Thyroid gland (tissue), 4 donors: ENCODE measurements at places on chromosomes 16 and 17. TPM values are rescaled to one million over a fixed set of nuclear protein-coding genes. Genes with fewer than 3 reads are reported as not detected.

DNA sequence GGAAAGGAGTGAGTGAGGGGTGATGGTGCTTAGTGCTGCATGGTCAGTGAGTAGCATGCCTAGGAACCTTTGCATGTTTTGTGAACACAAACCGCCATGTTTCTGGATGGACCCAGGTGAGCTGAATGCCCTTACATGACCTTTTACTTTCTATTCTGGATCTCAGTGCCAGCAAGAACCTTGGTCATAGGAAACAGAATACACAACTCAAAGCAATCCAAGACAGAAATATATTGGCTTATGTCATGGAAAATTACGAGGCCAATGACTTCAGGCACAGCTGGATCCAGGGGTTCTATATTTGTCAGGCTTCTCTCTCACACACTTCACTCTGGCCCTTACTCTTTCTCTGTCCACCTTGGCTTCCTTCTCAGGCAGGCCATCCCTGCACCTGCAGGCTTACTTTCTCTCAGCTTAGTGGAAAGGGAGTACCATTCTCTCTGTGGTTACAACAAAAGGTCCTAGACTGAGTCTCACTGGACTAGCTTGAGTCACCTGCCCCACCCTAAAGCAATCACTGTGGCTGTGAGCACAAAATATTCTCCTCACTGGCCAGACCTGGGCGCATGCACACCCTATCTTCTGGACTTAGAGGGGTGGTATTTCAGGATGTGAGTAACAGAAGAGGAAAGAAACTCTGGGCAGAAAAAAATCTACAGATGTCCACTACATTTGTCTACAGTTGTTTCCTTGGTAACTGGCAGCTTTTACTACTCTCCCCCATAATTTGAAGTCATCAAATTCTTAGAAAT lies 20.4 kb upstream of the CPNE2 start:
- H3K4me1 ChIP-seq, result no peaks in the 10 kb centered on the region
- no peak overlapping the region for H3K4me3 ChIP-seq

SETD1A gene
- total RNA-seq, result 7.8 TPM

SALL1 gene
- total RNA-seq, result 41.5 TPM

DNA sequence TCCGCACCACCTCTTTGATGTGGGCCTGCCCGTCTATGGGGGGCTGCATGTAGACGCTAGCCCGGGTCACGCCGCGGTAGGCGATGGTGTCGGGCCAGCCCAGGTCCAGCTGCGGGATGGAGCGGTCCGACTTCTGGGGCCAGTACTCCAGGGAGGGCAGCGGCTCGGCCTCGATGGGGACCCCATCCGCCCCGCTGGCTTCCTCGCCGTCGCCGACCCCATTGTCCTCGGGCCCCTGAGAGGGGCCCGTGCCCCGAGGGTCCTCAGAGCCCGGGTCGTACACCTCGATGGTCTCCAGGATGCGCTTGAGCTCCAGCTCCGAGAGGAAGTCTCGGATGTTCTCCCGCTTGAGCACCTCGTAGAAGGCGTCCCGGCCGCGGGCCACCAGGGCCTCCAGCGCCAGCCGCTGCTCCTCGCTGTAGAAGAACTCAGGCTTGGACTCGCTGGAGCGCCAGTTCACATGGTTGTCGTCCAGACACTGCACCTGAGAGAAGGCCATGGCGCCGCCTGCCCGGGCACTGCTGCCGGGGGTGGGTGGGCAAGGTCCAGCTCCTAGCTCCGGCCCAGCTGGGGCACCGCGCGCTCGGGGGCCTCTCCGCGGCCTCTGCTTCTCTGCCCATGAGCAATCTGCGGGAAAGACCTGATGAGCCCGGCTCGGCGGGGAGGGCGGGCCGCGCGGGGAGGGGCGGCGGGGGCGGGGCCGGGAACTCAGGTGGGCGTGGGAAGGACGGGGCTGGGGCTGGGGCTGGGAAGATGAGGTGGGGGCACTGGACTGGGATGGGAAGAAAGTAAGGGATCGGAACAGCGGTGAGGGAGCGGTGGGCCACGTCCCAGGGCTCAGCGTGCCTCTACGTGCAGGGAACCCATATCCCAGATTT lies 782 bp downstream of the FAM83G start:
- H3K4me3 ChIP-seq, result peak overlapping the region; percentile 68
- H3K4me1 ChIP-seq, result peaks cover 25% of the 10 kb centered on the region
- peak; percentile 65 for DNase-seq
- no peaks in the 10 kb centered on the region for H3K36me3 ChIP-seq

DNA sequence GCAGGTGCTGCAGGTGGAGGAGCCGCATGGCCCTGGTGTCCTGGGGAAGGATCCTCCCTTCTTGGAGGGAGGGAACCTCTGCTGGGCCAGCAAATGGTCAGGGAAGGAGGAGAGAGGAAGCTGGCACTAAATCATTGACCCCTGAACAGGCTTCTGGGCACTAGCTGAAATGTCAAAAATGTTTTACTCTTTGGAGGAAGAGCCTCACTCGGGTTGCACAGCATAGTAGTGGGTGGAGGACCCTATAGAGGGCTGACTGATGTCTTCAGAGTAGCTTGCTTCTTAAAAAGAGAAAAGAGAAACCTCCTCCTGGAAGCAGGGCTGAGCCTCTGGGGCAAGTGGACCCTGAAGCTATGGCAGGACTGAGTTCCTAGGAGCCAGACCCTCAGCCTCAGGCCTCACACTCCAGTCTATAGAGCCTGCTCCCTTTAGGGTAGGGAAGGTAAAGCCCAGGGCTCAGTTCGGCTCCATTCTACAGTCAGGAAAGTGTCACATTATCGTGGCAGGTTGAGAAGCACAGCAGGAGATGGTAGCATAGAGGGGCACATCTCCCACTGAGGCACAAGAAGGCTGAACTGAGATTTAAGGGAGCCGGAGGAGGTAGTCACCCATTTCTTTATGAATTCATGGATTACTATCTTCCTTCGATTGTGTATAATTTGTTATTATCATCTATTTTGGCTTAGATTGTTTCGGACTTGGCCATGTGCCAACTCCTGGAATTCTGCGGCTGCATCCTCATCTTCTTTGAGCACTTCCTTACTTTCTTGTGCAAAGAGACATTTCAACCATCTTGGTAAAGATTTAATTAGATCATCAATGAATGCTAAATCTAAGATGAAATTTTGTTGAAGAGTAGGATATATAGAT lies 7.3 kb upstream of the CUEDC1 start:
- no peak overlapping the region for H3K27ac ChIP-seq
- no peak overlapping the region for H3K4me3 ChIP-seq

BIRC5 gene
- total RNA-seq, result 0.83 TPM

- no peaks in the 10 kb centered on the region for H3K27me3 ChIP-seq
- no peak overlapping the region for H3K27ac ChIP-seq
- H3K36me3 ChIP-seq, result no peaks in the 10 kb centered on the region
- DNase-seq, result no peak
- no peak overlapping the region for H3K4me3 ChIP-seq
Observed at GRCh38 chr17:63956296-63956920, 16.3 kb downstream of the SCN4A start.

DNA sequence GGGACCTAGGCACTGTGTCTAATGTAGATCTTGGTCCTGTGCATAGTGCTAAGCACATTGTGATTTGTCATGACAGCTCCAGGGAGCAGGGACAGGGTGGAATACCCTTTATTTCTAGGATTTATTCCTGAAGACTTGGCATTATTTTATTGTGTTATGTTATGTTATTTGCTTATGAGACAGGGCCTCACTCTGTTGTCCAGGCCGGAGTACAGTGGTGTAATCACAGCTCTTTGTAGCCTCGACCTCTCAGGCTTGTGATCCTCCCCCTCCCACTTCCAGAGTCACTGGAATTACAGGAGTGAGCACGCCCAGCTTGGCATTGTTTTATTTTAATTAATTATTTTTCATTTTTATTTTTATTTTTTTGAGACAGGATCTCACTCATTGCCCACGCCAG lies 40.5 kb upstream of the USP7 start:
- no peaks in the 10 kb centered on the region for H3K36me3 ChIP-seq
- no peak overlapping the region for H3K4me3 ChIP-seq

SPN gene
- total RNA-seq, result 0.78 TPM
